Ecto neural progenitor cell (in vitro differentiated cells): ENCODE measurements at places on chromosomes 3 and 15.

- no peak for DNase-seq
Observed at GRCh38 chr15:27730868-27731267, 368.2 kb downstream of the OCA2 start.

GRCh38 chr3:26668171-26668570 lies 45.6 kb downstream of the LRRC3B start:
- no peak for DNase-seq

DNA sequence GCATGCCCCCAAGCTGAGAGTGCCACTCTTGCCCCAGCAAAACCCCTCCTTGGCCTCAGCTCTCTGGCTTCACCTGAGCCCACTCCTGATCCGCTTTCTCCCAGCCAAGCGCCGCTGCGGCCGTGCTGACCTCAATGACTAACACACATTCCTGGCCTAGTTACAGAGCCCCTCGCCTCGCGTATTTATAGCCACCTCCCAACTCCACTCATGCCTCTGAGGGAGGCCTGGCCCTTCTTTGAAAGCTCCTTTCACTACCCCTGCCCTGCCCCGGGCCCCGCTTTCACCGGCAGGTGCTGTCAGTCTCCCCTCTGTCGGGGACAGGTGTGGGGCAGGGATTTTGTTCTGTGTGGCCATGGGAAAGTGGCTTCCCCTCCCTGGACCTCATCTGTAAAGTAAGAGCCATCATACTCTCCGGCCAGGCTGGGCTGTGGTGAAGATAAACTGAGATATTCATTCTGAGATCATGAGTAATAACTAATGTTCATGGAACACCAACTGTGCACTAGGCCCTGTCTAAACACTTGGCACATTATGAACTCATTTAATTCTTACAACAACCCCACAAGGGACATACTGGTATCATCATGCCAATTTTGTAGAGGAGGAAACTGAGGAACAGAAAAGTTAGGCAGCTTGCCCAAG lies 13.2 kb upstream of the ATP2B2 start:
- no peak for DNase-seq

- DNase-seq = no peak
Observed at GRCh38 chr3:198070871-198071270, 110.9 kb downstream of the LMLN start.

DNA sequence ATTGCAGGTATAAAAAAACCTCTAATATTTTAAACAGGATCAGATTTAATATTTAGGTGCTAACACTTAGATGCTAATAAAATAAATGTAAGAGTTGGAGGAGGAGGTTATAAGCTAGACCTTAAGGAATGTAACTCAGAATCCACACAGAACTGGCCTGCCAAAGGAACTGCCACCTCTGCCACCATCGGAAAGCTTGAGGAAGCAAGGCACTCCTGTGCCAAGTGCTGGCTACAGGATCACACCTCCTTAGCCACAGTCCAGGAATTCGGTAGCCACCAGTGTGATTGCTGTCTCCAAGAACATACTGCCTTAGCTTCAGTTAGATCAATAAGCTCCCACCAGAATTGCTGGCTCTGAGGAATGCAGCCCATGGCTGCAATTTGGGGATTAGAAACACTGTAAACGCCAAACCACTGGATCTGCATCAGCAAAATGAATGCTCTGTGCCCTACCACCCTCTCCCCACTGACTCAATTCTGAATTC lies 58.0 kb downstream of the FRMD5 start:
- no peak for DNase-seq

DNA sequence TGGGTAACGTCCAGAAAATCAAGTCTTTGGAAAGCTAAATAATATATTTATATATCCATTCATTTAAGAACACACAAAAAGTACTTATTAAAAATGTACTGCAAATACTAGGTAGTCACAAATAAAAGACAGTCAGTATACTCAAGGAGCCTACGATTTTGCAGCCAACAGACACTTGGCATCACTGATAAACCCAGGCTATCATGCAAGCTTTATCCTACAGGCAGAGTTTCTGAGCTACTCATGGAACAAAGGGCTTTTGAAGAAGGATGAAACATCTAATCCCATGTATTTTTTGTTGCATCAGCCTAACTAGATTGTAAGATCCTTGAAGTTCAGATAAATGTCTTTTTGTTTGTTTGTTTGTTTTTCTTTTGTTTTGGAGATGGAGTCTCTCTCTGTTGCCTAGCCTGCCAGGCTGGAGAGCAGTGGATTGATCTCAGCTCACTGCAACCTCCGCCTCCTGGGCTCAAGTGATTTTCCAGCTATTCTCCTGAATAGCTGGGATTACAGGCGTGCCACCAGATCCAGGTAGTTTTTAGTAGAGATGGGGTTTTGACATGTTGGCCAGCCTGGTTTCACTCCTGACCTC lies 319.4 kb upstream of the MDFIC2 start:
- DNase-seq = no peak

DNA sequence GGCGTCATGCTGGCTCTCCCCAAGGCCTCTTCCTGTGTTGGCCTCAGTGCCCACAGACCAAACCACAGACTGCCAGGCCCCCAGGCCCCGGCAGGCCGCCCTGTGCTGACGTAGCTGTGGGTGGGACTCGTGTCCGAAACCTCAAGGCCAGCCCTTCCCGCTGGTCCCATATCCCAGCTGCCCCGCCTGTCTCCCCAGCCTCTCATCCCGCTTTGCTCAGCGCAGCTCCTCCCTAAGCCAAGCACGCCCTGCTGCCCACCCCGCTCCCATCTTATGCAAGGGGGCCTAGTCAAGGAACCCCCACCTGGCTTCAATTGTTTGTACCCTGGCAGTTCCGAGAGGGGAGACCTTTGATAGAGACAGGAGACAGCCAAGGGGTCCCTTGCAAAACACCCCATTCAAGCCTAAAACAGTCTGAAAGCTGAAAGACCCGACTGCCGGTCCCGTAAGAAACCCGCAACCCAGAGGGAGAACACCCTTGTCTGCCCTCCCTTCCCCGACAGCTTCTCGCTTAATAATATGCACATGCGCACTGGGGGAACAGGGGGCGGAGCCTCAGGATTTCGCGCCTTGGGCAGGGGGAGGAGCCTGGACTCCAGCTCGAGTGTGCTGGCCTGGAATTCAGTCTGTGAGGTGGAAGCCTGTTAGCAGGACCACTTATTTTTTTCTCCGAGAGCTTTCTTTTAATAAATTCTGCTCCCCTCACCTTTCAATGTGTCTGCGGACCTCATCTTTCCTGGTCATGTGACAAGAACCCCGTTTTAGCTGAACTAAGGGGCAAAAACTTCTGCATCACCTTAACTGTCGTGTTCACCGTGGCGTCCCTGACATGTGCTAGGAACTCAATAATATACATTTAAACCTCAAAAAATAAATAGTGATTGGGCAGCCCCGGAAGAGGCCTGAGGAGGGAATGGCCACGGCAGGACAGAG lies 17.2 kb downstream of the TNFAIP8L3 start:
- DNase-seq = peak; percentile 84

DNA sequence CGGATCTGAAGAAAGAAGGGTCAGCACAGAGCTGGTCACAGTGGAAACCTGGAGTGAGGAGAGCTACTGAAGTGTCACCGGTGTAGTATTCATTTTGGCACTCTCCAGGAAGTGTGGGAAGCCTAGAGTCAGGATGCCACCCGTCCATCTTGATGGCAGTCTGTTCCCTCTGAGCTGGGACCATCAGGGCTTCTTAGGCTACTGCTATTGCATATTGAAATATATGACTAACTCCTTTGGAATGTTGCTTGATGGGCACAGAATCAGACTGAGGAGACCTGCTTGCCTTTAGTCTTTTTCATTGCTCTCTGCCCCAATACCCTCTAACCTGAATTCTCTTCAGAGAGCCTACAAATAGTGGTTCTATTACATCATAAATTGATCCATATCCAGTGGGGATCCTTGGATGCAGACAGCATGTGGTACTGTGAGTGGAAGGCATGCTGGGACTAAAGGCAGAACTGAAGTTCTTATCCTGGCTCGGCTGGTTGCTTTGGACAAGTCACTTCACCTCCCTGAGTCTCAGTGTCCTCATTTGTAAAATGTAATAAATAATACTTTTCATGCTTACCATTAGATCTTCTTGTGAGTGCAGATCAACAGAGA lies 143.5 kb downstream of the PDE8A start:
- DNase-seq = no peak

GRCh38 chr3:37768107-37768809 lies 93.4 kb upstream of the CTDSPL start:
- DNase-seq = no peak

- DNase-seq = peak; percentile 61
Observed at GRCh38 chr3:125585595-125586223, 9.6 kb downstream of the OSBPL11 start.

- DNase-seq = peak; percentile 49
Observed at GRCh38 chr3:134677196-134677986, 26.6 kb upstream of the KY start.

GRCh38 chr3:154144825-154145465 lies 23.8 kb downstream of the ARHGEF26 start:
- no peak for DNase-seq

DNA sequence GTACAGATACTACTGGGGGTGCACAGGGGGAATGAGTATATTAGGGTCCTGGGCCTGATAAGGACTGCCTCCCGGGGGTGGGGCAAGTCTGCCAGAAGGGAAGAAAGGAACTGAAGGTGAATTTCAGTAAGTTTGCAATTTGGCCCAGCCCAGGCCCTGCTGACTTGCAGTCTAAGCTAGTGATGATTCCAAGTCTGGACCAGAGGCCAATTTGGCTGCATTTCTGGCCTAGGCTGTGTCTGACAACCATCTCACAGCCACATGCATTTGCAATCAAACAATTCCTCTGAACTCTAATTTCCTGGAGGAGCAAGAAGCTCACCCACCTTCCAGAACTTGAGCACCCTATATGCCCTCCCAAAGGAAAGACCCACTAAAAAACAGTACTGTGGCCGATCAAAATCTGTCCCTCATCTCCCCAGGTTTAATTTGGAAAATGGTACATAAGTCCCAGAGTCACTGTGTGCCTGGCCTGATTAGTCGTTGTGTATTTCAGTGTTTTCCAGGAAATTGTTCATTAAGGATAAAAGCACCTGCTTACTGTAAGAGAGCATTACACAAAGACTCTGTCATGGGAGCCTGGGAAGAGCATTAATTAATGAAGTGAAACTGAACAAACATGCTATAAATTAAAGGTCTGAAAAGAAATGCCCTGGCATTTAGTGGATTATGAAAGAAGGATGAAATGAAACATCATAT lies 114.5 kb downstream of the MEGF11 start:
- no peak for DNase-seq

DNA sequence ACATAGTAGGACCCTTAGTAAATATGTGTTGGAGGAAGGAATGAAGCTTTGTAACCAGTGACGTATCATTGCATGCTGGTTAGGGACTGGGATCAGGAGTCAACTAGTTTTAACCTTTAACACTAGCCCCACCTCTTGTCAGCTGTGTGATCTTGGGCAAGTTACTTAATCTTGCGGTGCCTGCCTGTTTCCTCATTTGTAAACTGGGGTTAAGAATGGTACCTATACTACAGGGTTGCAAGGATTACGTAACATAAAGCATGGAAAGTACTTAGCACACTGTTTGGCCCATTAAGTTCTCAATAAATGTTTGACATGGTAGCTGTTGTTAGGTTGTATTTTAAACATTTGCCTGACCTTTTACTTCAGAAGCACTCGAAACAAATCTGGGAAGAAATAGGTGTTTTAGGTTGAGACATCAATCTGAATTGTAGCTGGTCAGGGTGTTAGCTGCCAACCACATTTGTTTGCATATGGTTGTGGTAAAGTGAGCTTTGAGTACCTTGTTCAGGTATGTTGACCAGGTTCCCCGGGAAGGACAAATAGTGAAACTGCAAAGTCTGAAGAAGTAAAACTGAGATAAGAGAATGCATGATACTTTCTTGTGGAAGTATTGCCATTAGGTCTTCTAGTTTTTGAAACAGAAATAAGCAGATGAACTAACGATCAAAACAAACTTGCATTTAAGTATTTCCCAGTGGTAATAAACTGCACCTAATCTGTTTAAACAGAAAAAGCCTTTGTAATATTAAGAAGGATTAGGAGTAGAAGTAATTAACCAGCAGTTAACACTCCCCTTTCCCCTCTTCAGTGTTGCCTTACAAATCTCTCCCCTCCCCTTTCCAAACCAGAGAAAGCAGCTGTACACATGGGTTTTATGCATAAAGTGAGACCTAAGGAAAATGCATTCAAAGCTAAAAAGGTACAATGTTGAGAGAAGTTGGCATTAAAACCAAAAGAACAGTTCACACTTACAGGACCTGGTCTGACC lies 25.8 kb upstream of the SCAANT1 start:
- DNase-seq = no peak

- DNase-seq = peak; percentile 64
Observed at GRCh38 chr15:31328428-31328968, 1.9 kb downstream of the KLF13 start.

- no peak for DNase-seq
Observed at GRCh38 chr3:10334459-10334858, 13.5 kb upstream of the SEC13 start.

GRCh38 chr3:155704061-155704460 lies 40.8 kb downstream of the PLCH1 start:
- no peak for DNase-seq
